ENCODE measurements at places on chromosomes 6 and 20.

GRCh38 chr6:29564875-29565274 is 5.3 kb upstream of the UBD start:
- DNase-seq: no peak

- no peak for DNase-seq
These were observed 290.2 kb downstream of the SOX4 start for GRCh38 chr6:21883595-21884328.

- DNase-seq: no peak
These were observed 10.6 kb downstream of the WDR27 start for GRCh38 chr6:169691260-169691659.

DNA sequence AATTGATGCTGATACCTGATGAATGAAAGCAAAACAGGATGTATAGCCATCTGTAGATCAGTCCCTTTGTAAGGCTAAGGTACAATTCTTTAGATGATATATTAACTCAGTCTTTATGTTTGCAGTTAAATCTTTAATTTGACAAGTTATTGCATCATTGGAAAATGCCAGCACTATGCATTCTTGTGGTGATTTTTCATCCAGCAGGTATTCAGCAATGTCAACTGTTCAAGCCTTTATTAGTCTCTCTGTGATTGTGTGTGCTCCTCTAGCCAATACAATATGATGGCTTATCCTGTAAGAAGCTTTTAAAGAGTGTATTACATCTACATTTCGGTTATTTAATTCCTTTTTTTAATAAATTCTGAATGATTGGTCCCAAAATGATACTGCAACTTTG is 34.3 kb downstream of the HLA-DMB start:
- DNase-seq: peak; percentile 19

- no peak for DNase-seq
These were observed 16.5 kb upstream of the TRERF1 start for GRCh38 chr6:42468273-42468672.

GRCh38 chr6:127341471-127342202 is 1.8 kb downstream of the ECHDC1 start:
- no peak for DNase-seq

DNA sequence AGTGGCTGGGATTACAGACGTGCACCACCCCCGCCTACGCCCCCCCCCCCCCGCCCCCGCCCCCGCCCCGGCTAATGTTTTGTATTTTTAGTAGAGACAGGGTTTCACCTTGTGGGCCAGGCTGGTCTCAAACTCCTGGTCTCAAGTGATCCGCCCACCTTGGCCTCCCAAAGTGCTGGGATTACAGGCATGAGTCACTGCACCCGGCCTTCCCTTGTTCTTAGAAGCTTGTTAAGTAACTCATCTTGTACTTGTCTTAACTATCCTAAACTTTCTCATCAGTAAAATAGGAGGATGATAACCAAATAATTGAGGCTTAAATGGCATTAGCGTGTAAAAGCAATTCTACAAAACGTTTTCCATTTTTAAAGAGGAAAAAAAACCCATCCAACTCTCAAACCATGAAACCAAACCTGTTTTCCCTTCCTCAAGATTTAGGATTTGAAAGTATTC is 4.2 kb downstream of the CDYL start:
- DNase-seq: no peak

- DNase-seq: no peak
These were observed 85.9 kb upstream of the MOCS1 start for GRCh38 chr6:40020166-40020565.

GRCh38 chr20:2528671-2529271 is 7.6 kb upstream of the TMC2 start:
- DNase-seq: no peak

DNA sequence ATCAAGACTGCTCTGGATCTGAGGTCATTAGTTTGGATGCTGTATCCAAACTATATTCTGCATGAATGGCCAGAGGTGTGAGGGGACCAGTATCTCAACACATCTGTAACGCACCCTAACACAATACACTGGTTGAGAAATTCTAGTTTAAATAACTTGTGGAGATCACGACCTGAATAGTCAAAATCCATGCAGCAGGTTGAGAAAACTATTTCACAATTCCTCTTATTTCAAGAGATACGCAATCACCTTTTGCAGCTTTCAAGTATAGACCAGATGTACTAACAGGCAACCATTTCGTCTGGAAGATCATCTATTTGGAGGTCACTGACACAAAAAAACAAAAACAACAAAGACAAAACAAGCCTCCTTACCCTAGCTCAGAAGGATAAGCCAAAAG is 11.1 kb downstream of the CSNK2A1 start:
- no peak for DNase-seq

- DNase-seq: no peak
These were observed 106.7 kb upstream of the CNKSR3 start for GRCh38 chr6:154617175-154617574.

DNA sequence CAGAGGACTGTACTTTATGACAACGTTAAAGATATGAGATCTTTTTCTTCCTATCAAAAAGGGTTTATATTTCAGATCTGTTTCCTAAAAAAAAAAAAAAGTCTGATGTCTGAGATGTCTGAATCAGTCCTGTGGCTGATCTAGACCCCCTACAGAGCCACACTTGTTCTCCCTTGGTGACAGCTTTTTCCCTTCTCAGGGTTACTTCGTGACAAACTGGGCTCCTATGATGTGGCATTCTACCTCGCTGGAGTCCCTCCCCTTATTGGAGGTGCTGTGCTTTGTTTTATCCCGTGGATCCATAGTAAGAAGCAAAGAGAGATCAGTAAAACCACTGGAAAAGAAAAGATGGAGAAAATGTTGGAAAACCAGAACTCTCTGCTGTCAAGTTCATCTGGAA is 134.5 kb downstream of the SLC16A10 start:
- no peak for DNase-seq

DNA sequence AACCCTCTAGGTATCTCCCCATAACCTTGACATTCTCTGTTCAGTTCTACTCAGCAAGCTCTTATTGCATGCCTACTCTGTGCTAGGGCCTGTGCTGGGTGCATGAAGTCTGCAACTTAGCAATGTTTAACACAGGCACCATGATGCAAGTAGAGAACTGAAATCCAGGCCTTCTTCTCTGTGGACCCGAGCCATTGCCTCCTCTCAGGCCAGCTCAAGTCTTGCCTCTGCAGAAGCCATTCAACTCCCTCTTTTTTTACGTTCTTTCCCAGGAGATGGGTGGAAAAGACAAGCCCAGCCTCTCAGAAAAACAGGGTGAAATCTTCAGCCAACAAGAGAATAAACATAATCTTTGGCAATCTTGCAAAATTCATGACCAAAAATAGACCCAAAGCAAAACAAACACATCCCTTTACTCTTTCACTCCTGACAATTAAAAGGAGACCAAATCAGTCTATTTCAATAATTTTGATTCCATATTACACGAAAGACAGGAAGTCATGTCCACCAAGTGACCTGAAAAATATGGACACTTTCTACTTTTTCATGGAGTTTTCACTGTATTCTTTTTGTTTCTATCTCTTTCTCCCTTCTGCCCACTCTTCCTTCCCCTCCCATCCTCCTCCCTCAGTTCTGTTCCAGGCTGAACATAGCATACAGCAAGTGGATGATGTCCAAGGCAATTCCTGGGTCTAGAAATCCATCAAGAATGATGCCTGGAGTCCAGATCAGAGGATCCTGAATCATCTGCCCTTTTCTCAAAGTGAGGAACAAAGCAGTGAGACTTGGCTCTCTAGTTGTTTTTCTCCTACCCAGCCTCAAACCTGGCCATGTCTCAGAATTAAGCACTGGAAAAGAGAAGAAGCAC is 45.4 kb upstream of the MOCS1 start:
- no peak for DNase-seq

- DNase-seq: no peak
These were observed 13.4 kb downstream of the FAM110A start for GRCh38 chr20:846894-847278.

DNA sequence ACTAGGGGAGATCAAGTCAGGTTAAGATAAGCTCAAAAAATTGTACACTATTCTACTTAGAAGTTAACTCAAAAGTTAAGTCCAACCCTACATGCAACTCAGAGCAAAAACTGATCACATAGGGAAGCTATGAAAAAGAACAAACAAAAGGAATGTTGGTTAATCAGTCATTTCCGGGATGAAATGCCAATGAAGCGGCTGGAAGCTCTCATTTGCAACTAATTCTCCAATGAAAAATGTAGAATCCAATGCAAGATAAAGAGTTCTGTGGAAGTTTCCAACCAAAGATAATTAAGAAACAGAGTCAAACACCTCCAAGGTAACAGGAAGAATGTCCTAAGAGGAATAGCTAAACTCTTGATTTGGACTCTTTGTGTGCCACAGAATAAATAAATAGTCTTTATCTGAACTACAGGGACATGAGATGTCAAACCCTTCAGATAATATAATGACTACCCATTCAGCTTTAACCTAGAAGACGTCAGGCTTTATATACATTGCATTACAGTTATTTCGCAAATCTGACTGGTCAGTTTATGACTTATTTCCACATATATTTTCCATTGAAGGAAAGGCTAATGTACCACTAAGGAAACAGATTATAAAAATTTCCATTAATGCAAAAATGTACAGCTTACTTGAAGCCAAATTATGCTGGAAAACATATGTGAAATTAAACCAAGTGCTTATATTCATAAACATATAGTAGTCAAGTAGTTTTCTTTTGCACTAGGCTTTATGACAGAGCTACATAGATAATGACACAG is 48.0 kb upstream of the DST start:
- no peak for DNase-seq

- no peak for DNase-seq
These were observed 139.1 kb downstream of the DLL1 start for GRCh38 chr6:170151804-170152123.

GRCh38 chr20:56793916-56794315 is 164.8 kb downstream of the TFAP2C start:
- DNase-seq: no peak

- no peak for DNase-seq
These were observed 18.7 kb downstream of the ASF1A start for GRCh38 chr6:118912646-118913045.

DNA sequence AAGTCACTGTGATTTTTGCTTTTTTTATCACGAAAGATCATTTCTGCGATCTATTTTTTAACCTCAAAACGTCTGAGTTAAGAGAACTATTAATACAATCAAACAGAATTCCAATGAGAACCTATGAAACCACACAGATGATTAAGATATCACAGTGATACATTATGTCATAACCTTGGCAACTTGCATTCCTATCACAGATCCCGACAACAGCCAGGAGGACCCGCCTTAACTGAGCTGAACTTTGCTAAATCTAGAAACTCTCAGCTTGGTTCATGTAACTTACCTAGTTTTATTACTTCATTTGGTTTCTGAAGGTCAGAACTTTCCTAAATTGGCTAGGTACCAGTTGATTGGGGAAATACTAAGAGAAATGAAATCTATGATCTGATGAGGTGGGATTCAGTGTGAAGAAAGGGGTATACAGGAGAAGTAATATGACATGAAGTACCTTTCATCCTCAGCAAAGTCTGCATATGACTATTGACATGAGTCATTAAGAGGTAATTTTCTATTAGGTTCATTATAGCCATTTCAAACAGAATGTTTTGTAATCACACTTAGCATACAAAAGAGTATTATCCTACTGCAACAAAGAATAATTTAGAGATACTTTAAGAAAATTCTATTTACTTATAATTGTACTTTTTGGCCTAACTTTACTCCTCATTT is 11.2 kb downstream of the LYRM4 start:
- no peak for DNase-seq
